A549 treated with dexamethasone at 1 μM for 4 hours (cell line): ENCODE measurements at places on chromosomes 7 and 10. TPM values are rescaled to one million over a fixed set of nuclear protein-coding genes. Genes with fewer than 3 reads are reported as not detected.

Gene HYAL4
- 0.04 TPM in 1 of 5 replicates, not detected in the others for total RNA-seq

Gene ELFN1
- 0.24 to 0.37 TPM (median 0.33 TPM) in 5 replicates for total RNA-seq

Gene ZNF804B
- not detected in 5 replicates for total RNA-seq

Gene JCAD
- total RNA-seq = 20.7 to 26.0 TPM (median 23.9 TPM) in 5 replicates

Gene MPP7
- total RNA-seq = 0.02 to 0.25 TPM (median 0.12 TPM) in 5 replicates

Gene GJD4
- total RNA-seq = 0.05 to 0.06 TPM in 2 of 5 replicates, not detected in the others
